Stimulated activated CD8-positive, alpha-beta memory T cell treated with anti-CD3 and anti-CD28 coated beads, Interleukin-7, amount 100 ng/mL, for 1 hour (primary cell): ENCODE measurements at places on chromosomes 11 and 22.

- no peak for DNase-seq
These were observed 32.2 kb downstream of the LIMK2 start for GRCh38 chr22:31244046-31244942.

- DNase-seq, result no peak
These were observed 7.3 kb downstream of the RASSF10 start for GRCh38 chr11:13016415-13016814.

DNA sequence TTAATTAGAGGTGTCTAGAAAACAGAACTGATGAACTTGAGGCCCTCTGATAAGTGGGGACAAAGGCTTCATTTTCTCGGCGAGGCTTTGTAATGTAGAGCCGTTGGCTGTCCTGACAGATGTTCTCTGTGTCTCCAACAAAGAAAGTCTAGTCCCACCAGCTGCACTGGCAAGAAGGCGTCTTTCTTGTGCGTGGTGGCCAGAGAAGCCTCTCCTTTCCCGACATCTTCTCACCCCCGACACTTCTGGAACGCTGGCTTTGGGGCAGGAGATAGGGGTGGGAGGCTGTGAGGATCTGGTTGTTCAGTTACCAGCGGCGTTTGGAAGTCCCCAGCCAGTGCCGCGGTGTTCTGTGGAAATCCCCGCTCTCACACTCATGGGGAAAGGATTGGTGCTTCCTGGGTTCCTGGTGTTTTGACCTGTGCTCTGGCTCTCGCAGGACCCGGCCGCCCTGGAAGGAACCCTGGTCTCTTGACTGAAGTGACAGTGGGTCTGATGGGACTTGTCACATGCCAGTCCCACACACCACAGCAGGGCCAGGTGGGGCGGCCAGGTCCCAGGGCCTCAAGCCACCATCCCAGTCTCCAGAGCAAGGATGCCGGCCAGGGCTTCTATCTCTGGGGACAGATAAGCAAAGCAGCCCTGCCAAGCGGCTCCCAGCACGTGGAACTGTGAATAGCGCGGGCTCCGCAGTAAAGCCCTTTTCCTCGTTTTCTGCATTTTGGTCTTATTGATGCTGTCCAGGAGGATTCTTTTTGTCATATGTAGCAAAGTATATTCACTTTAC is 23.2 kb downstream of the FADS2 start:
- DNase-seq, result no peak

DNA sequence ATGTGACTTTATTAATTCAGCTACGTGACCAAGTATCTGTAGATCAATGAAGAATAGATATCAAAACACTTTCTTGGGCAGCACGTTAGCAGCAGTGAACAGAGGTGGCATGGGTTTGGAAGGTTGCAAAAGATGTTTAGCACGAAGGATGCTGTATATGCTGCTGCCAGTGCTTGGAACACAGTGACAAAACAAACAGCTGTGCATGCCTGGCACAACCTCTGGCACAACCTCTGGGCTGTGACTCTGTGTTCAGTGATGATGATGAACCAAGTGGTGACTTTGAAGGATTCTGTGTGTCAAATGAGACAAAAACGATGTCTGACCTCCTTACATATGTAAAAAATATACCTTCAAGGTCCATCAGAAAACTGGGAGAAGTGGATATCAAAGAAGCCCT is 104.7 kb downstream of the TBC1D22A start:
- DNase-seq, result no peak
